Esophagus squamous epithelium (tissue), 5 donors: ENCODE measurements at places on chromosomes 6 and 20. TPM values are rescaled to one million over a fixed set of nuclear protein-coding genes. Genes with fewer than 3 reads are reported as not detected.

- H3K27me3 ChIP-seq: no peaks in the 10 kb centered on the region
- no peaks in the 10 kb centered on the region for H3K4me1 ChIP-seq
- no peak overlapping the region for H3K27ac ChIP-seq
- H3K36me3 ChIP-seq: no peaks in the 10 kb centered on the region
These were observed 303.3 kb upstream of the MMS22L start for GRCh38 chr6:97586344-97586743.

DNA sequence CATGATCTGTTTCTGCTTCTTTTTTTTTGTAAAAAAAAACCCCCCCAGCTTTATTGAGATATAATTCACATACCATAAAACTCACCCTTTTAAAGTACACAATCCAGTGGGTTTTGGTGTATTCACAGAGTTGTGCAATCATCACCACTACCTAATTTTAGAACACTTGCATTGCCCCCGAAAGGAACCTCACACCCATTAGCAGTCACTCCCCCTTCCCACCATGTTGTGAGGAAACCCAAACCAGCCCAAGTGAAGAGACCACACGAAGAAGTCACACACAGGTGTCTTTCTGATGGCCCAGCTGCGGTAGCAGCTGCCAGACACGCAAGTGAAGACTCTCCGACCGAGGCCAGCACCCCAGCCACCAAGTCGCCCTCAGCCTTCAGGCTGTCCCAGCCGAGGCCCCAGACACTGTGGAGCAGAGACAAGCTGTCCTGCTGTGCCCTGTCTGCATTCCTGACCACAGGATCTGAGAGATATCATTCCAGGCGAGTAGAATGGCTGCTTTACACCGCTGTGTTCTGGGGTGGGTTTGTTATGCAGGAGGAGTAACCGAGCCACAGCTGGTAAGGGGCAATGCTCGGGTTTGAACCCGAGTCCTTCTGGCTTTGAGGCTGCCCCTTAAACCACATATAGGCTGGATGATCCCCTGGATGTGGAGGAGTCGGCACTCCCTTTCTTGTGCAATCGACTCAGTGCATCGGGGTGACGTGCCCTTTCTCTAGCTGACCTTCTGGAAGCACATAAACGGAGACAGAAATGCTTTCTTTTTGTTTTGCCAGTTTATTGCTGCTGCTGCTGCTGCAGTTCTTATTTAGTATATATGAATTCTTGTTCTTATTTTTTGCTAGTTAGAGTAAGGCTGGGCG is 59.1 kb upstream of the PTPN1 start:
- no peaks in the 10 kb centered on the region for H3K36me3 ChIP-seq
- peaks cover 20% of the 10 kb centered on the region for H3K4me1 ChIP-seq
- H3K27me3 ChIP-seq: no peaks in the 10 kb centered on the region

DNA sequence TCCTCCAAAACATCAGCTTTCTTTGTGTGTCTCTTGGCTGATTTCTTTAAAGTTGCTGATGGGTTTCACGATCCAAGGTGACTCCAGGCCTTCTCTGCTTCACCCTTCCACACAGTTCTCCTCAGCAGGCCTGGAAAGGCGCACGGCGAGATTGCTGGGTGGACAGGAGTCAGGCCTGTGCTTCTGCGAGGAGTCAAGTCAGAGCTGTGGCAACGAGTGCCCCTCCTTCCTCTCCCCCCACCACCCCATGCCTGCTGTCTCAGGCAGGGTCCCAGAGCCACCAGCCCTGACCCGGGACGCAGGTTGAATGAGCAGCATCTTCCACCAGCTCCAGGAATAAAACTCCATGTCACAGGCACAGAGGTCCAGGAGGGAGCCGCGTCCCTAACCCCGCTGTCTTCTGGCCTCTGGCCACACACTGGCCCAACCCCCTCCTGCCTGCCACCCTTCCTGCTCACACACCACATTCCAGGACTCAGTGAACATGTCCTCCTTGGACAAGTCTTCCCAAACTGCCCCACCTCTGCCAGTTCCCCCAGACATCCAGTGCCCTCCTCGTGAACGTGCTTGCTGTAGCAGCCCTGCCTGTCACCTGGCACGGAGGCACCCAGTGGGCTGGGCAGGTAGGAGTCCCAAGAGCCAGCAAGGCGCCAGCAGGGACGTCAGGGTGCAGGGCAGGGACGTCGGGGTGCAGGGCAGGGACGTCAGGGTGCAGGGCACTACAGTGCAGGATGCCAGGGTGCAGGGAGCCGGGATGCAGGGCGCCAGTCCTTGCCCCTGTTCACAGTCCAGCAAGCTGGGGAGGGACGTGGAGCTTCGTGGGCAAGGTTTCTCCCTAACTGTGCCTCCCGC is 7.2 kb upstream of the NTSR1 start:
- H3K27me3 ChIP-seq: no peaks in the 10 kb centered on the region
- no peak for DNase-seq
- no peak overlapping the region for H3K27ac ChIP-seq
- no peaks in the 10 kb centered on the region for H3K36me3 ChIP-seq

DNA sequence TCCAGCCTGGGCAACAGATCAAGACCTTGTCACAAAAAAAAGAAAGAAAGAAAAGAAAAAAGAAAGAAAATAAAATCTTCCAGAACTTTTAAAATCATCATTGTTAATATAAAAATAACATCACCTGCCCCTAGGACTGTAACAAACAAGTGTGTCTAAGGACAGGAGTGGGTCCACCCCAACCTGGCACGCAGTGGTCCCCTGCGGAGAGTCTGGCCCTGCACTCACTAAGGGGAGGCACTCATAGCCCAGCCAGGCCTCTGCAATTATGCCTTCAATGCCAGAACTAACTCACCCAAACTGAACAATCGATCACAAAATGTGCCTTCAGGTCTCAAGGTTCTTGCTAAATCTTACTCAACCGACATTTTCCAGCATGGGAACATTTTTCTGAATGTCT is 4.8 kb downstream of the GMEB2 start:
- H3K4me3 ChIP-seq: no peak overlapping the region
- H3K27ac ChIP-seq: no peak overlapping the region
- H3K4me1 ChIP-seq: peaks cover 10% of the 10 kb centered on the region
- no peaks in the 10 kb centered on the region for H3K36me3 ChIP-seq

DNA sequence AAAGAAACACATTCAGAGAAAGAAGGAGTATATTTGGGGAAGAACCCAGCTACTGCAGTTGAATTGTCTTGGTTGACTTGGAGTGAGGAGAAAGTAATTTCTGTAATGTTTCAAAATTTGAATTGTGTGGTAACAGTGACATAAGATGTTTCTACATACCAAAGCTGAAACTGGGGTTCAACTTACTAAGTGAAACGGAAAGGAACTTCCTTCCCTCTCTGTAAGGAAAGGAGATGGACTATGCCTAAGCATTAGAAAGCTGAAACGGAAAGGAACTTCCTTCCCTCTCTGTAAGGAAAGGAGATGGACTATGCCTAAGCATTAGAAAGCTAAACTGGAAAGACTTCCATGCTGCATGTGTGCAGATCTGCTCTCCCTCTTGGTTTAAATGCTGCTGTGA is 46.0 kb downstream of the HUS1B start:
- no peak overlapping the region for H3K4me3 ChIP-seq
- no peaks in the 10 kb centered on the region for H3K27me3 ChIP-seq
- H3K4me1 ChIP-seq: peaks cover 6% of the 10 kb centered on the region
- no peaks in the 10 kb centered on the region for H3K36me3 ChIP-seq
- H3K27ac ChIP-seq: no peak overlapping the region

GRCh38 chr6:112622036-112622435 is 274.9 kb downstream of the RFPL4B start:
- no peaks in the 10 kb centered on the region for H3K36me3 ChIP-seq
- no peaks in the 10 kb centered on the region for H3K4me1 ChIP-seq
- no peaks in the 10 kb centered on the region for H3K27me3 ChIP-seq
- no peak overlapping the region for H3K4me3 ChIP-seq
- DNase-seq: no peak
- H3K27ac ChIP-seq: no peak overlapping the region

DNA sequence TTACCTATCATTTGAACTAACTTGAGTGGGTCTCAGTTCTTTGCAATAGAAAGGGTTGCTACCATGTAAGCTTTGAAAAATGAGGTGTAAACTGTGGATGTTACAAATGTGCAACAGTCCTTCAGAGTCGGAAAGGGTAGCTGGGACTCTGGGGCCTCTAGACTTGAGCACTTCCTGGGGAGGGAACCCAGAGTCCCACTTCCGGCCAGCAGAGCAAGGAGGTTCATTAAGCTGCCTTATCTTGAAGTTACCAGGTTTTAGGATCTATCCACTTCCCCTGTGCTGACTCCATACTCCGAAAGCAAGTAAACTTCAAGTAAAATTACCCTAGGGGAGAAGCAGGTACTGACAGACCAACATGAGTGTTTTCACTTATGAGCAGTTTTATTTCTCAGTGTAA is 9.4 kb downstream of the TRIM10 start:
- peaks cover 2% of the 10 kb centered on the region for H3K4me1 ChIP-seq
- H3K4me3 ChIP-seq: no peak overlapping the region
- no peak overlapping the region for H3K27ac ChIP-seq
- H3K27me3 ChIP-seq: no peaks in the 10 kb centered on the region

GRCh38 chr6:25287941-25288340 is 8.8 kb downstream of the CARMIL1 start:
- H3K4me3 ChIP-seq: no peak overlapping the region
- H3K27me3 ChIP-seq: no peaks in the 10 kb centered on the region
- no peak for DNase-seq

DNA sequence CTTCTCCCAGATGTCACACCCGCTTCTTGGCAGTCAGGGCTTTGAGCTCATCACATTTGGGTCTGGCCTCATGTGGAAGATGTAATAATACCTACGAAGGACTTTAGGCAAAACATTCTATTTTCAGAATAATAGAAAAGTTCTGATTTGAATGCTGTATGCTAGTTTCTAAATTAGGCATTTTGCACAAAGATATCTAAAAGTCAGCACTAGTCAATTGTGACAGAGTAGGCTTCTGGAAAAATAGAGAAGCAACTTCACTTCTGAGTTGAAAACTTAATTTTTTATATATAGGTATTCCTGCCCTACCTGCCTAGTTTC is 38.3 kb upstream of the CD2AP start:
- H3K36me3 ChIP-seq: no peaks in the 10 kb centered on the region
- no peak overlapping the region for H3K4me3 ChIP-seq
- no peak overlapping the region for H3K27ac ChIP-seq
- no peak for DNase-seq
- no peaks in the 10 kb centered on the region for H3K27me3 ChIP-seq
- no peaks in the 10 kb centered on the region for H3K4me1 ChIP-seq

DNA sequence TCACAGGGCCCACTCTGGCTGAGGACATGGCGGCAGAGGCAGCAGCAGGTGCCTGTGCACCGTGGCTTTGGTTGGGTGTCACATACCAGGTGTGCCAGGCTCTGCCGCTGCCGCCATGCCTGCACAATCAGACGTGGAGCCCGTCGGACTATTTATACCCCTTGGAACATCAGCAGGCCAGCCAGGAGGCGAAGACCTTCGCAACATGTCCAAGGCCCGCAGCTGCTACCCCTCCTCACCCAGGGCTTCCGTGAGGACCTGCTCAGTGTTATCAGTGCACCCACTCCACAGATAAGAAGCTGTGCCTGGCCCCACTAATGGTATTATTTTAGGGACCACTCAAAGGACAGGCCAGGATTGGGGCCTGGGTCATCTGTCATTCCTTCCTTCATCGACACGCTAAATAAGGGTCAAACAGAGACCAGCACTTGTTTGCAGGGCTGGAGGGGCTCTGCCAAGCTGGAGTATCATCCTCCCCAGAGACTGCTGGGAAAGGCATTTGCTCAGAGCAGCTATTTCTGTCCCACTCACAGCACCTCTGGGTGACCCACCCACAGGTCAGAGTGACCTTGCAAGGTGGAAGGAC is 109.2 kb downstream of the BMP7 start:
- H3K27me3 ChIP-seq: no peaks in the 10 kb centered on the region
- no peak for DNase-seq
- no peak overlapping the region for H3K4me3 ChIP-seq
- H3K27ac ChIP-seq: no peak overlapping the region
- no peaks in the 10 kb centered on the region for H3K36me3 ChIP-seq

DNA sequence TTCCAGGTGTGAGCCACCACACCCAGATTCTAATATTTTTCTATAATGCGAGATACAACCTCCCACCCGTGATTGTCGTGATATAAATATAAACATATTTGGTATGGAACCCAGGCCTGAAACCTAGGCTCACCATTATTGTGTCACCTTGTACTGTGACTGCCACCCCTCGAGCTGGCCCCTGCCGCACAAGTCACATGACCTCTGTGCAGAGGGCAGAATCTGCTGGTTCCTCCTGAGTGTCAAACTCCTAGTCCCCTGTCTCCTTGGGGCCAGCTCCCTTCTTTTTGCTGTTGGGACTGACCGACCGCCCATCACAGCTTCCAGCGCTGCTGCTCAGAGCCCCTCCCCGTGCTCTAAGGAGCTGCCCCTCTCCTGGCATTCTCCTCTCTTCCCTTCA is 86.4 kb downstream of the RSPH3 start:
- H3K4me1 ChIP-seq: peaks cover 13% of the 10 kb centered on the region
- H3K36me3 ChIP-seq: no peaks in the 10 kb centered on the region
- H3K4me3 ChIP-seq: no peak overlapping the region
- H3K27ac ChIP-seq: no peak overlapping the region
- H3K27me3 ChIP-seq: no peaks in the 10 kb centered on the region

- no peak for DNase-seq
- H3K4me1 ChIP-seq: no peaks in the 10 kb centered on the region
- no peak overlapping the region for H3K27ac ChIP-seq
- H3K4me3 ChIP-seq: no peak overlapping the region
- H3K36me3 ChIP-seq: no peaks in the 10 kb centered on the region
These were observed 17.0 kb downstream of the RAB32 start for GRCh38 chr6:146560607-146561006.

- H3K27me3 ChIP-seq: no peaks in the 10 kb centered on the region
- no peaks in the 10 kb centered on the region for H3K4me1 ChIP-seq
- DNase-seq: no peak
- H3K27ac ChIP-seq: no peak overlapping the region
- no peaks in the 10 kb centered on the region for H3K36me3 ChIP-seq
These were observed 28.2 kb downstream of the NDRG3 start for GRCh38 chr20:36717657-36718056.

DNA sequence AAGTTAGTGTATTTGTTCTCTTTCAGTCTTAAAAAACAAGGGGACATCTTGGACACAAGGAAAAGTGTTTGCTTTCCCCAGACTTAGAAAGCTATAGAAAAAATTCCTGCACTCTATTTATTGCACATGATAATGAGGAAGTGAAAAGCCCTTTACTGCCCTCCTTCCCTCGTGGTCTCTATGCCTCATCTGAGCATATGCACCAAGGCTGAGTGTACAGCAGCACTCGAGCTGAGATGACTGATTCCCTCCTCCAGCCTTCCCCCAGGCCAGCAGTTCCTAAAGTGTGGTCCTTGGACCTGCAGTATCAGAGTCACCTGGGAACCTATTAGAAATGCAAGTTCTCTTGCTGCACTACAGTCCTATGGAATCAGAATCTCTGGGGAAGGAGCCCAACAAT is 14.3 kb upstream of the LAMP5 start:
- H3K4me1 ChIP-seq: no peaks in the 10 kb centered on the region
- no peak overlapping the region for H3K4me3 ChIP-seq
- H3K36me3 ChIP-seq: no peaks in the 10 kb centered on the region
- no peak for DNase-seq
- no peak overlapping the region for H3K27ac ChIP-seq
- H3K27me3 ChIP-seq: peaks cover 5% of the 10 kb centered on the region

The DEFB132 gene
- total RNA-seq: not detected

The JARID2 gene
- total RNA-seq: 13.3 TPM

The PXDC1 gene
- total RNA-seq: 29.5 TPM

The SLC22A16 gene
- 0.38 TPM for total RNA-seq

The RNF144B gene
- total RNA-seq: 10.4 TPM

The PLA2G7 gene
- not detected for total RNA-seq

The UBE2C gene
- 17.8 TPM for total RNA-seq

The SNAP91 gene
- not detected for total RNA-seq

The SSTR4 gene
- total RNA-seq: not detected

The MAS1 gene
- total RNA-seq: not detected

The MAK gene
- not detected for total RNA-seq

The RAMACL gene
- total RNA-seq: 2.7 TPM

The ANKEF1 gene
- total RNA-seq: 5.5 TPM

The PAK5 gene
- total RNA-seq: 0.34 TPM

The RIMS4 gene
- 0.32 TPM for total RNA-seq
